ENCODE measurements at places on chromosomes 6 and 20.

GRCh38 chr6:4904461-4905025, 99.3 kb downstream of the RPP40 start:
- DNase-seq, result no peak

DNA sequence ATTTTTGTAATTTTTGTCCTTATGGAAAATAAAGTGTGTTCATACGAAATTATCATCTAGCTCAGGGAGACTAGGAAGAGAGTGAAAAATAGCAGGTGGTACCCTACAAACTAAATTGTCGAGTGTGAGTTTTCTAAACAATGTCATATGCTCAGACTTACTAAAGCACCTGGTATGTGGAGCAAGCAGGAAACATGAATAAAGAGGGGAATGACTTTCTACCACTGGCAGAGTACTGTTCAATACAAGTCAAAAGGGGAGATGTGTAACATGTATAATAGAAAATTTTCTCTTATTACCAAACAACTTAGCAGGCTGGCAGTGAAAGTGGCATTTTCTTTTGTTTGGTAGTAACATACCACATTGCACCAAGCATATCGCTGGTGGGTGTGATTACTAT, 36.1 kb downstream of the CTNNBL1 start:
- DNase-seq, result no peak

GRCh38 chr6:73857341-73857890, 161.4 kb downstream of the CD109 start:
- DNase-seq, result no peak

GRCh38 chr20:24118034-24118433, 129.5 kb upstream of the GGTLC1 start:
- DNase-seq, result no peak

GRCh38 chr20:39468703-39469102, 506.6 kb downstream of the DHX35 start:
- DNase-seq, result peak; percentile 14

- DNase-seq, result no peak
Measured at GRCh38 chr6:137155830-137156229, 17.6 kb downstream of the IL22RA2 start.

GRCh38 chr6:8589941-8590729, 154.8 kb upstream of the SLC35B3 start:
- peak; percentile 47 for DNase-seq

- DNase-seq, result no peak
Measured at GRCh38 chr20:40982415-40983145, 46.0 kb upstream of the TOP1 start.

DNA sequence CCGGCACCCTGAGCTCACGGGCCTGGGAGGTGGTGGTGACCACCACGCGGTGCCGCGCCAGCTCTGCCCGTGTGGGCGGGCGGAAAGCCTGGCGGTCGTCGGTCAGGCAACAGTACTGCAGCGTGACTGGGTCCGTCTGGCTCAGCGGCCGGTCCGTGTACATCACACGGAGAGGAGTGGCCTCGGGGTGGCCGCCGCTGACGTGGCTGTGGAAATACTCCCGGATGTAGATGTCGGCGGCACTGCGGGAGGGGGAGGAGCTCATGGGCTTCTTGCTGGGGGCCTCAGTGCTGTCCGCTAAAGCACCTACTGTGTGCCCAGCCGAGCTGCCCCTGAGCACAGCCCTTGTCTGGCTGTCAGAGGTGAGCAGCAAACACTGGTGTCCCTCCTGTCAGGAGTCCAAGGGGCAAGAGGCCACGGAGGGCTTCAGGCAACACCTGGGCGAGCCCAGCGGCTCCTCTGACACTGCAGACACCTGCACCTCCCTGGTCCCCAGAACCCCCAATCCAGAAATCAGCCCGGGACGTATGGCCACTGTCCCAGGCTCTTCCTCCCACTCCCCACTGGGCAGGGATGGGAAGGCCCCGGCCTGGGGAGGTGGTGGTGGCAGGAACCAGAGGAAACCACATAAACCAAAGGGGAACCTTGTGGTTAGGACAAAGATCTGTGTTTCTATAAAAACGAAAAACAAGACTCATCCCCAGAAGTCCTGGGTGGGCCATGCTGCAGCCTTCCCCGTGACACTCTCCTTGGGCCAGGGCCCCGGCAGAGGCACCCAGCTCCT, 6.5 kb downstream of the HELZ2 start:
- no peak for DNase-seq

DNA sequence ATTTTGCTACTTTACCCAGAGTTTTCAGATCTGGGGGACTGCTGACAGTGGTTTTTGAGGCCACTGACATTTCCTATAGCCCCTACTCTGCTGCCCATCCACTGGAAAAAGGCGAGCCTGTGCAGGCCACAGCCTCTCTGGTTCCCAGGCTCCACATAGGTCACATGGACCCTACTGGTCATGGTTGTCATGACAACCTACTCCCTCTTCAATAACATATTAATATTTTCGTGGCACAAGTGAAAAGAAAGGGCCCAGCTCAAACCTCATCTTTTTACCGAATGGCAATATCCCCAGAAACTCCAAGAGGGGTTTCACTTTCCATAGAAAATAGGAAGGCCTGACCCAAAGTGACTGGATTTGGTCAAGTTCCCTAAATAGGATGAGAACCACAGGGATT, 11.0 kb upstream of the FOXO3 start:
- no peak for DNase-seq

GRCh38 chr20:63568986-63569949, 4.8 kb downstream of the HELZ2 start:
- no peak for DNase-seq

- DNase-seq, result no peak
Measured at GRCh38 chr6:79525272-79526100, 11.7 kb downstream of the LCA5 start.

DNA sequence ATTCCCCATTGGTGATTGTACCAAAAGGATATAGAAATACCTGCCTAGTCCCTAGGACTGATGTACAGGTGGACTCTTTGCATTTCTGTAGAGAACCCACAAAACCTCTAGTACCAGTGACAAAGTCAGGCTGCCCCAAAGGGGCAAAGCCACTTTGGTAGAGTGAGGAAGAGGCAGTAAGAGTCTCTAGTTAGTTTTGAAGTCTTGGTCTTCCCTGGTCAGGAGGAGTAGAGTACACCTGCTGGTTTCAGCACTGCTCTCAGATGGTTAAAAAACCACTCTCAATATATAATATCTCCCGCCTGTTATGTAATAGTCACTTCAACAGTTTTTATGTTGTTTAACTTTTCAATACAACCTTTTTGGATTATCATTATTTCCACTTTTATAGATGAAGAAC, 344.9 kb downstream of the CDKAL1 start:
- DNase-seq, result no peak

DNA sequence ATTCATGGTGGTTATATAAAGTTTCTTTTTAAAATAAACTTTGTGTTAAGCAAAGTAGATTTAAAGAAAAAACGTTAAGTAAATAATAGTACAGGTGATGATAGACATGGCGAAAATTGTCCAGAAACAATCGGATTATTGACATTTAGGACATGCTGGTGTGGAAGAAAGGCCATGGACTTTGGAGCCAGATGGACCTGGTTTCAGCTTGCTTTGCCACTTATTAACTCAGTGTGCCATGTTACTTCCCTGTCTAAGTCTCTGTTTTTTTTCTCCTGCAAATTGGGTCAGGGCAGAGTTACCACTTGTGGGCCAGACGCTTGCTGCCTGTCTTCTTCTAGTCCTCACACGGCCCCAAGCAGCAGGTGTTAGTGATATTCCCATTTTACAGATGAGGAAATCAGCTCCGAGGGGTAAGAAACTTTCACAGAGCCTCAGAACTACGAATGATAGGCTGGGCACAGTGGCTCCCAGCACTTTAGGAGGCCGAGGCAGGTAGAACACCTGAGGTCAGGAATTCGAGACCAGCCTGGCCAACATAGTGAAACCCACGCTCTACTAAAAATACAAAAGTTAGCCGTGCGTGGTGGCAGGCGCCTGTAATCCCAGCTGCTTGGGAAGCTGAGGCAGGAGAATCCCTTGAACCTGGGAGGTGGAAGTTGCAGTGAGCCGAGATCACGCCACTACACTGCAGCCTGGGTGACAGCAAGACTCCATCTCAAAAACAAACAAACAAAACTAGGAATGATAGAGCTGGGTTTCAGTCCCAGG, 12.4 kb downstream of the KIF3B start:
- no peak for DNase-seq

- DNase-seq, result peak; percentile 26
Measured at GRCh38 chr20:11411765-11412164, 505.9 kb upstream of the BTBD3 start.

GRCh38 chr6:47278545-47278944, 31.2 kb downstream of the TNFRSF21 start:
- DNase-seq, result no peak

GRCh38 chr6:79453558-79454042, 83.6 kb downstream of the LCA5 start:
- no peak for DNase-seq

DNA sequence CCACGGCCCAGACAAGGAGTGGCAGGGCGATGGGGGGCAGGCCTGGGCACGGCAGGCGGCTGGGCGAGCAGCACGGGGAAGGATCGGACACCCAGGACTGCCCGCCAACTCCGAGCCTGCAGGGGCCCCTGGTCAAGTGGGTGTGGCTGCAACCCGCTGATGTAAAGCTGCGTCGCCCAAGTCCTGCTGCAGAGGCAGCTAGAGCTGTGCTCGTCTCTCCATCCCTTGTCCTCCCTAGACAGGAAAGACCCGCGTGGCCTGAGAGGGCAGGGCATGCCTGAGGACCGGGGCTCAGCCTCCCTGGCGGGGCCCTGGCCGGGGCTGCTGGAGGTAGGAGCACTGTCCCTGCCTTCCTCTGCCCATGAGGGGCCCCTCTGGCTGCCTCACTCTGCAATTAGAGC, 281.2 kb downstream of the CDH4 start:
- DNase-seq, result no peak

GRCh38 chr20:48921883-48922820, 641 bp downstream of the ARFGEF2 start:
- DNase-seq, result peak; percentile 55

All from WTC11 (cell line).